Right ventricle myocardium superior (tissue), 1 donor: ENCODE measurements at places on chromosomes 1 and 21. TPM values are rescaled to one million over a fixed set of nuclear protein-coding genes. Genes with fewer than 3 reads are reported as not detected.

DNA sequence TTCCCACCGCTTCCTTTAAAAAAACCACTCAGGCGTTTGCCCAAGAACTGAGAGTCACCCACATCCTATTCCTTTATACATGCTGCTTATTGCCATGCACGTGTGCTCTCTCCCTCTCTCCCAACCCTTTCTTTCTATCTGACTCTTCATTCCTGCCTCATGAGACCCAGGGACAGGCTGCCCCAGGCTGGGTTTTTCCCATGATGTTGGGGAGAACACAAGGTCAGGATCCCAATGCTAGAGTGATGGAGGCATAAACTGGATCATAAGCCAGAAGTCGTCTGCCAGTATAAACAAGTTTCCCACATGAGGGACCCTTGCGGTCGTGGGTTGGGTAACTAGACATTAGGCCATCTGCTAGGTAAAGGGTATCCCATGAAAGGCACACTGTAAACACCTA lies 64.9 kb downstream of the CD2 start:
- no peak for DNase-seq

- no peak for DNase-seq
Observed at GRCh38 chr21:20883408-20883800, 114.8 kb upstream of the NCAM2 start.

GRCh38 chr1:159881622-159882526 lies 18.1 kb downstream of the CFAP45 start:
- DNase-seq, result peak; percentile 82

DNA sequence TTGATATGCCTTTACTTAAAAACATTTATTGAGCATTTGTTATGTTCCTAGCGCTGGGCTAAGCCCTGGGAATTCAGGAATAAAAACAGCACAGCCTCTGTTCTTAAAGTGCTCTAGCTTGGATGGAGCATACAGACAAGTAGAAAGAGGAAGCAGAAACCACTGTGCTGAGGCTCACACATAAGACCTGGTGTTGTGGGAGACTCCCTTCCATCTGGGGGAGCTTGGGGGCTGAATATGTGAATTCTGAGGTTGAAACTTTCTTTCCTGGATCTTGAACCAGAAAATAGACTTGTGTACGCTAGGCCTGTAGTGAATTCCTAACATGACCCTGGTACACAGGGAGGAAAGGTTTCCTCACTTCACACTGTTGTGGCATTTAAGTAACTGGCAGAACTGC lies 209.9 kb downstream of the ZNF326 start:
- no peak for DNase-seq

- DNase-seq, result no peak
Observed at GRCh38 chr1:243748706-243749283, 101.2 kb downstream of the AKT3 start.

GRCh38 chr1:9291914-9292360 lies 757 bp upstream of the SPSB1 start:
- peak; percentile 86 for DNase-seq

DNA sequence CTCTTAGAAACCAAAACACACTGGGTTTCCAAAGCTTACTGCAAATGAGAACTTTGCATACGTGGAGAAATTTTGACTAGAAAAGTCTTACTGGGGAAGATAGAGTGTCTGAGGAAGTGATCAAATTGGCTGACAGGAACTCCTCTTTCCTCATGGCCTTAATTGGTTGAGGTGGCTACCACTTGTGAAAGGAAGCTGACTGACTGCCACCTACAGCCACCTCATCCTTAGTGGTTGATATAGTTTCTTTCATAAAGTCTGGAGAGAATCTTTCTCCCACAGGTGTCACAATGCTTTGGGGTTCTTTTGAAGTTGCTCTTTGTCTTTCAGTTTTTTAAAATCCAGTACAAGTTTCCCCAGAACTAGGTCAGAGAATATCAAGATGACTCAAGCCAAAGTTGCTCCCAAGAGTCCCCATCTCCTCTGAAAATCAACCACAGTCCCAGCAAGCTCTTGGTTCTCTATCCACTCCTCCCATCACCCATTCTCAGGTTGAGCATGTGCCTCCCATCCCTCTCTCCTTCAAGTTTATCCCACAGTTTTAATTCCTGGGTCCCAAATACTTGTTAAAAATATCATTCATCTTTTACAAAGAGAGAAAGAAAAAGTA lies 43.3 kb downstream of the GPR88 start:
- DNase-seq, result no peak

DNA sequence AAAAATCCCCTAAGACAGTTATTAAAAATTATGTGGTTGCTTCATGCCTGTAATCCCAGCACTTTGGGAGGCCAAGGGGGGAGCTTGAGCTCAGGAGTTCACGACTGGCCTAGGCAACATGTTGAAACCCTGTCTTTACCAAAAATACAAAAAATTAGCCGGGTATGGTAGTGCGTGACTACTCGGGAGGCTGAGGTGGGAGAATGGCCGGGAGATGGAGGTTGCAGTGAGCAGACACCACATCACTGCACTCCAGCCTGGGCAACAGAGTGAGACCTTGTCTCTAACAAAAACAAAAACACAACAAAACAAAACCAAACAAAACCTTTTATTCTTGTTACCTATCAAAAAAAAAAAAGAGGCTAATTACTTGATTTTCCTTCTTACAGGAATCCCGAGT lies 2.1 kb downstream of the ELK4 start:
- DNase-seq, result no peak

GRCh38 chr1:47697616-47698335 lies 259.9 kb downstream of the FOXD2 start:
- no peak for DNase-seq

GRCh38 chr1:188425687-188426086 lies 1596.9 kb downstream of the PLA2G4A start:
- DNase-seq, result no peak

The SLFNL1 gene
- 0.22 TPM for total RNA-seq

The TTC39A gene
- total RNA-seq, result 19.4 TPM

DNA sequence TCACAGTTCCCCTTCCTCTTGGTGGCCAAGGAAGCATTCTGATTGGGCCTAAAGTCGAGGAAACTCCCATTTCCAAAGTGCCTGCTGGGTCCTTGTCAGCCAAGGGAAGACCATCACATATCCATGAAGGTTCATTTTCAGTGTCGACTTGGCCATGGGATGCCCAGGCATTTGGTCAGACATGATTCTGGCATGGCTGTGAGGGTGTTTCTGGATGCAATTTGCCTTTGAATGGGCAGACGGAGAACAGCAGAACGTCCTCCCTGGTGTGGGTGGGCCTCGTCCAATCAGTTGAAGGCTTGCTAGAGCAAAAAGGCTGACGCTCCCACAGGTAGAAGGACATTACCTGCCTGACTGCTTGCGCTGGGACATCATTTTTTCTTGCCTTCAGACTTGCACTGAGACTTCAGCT lies 48.3 kb upstream of the LBR start:
- no peak for DNase-seq

The AGBL4 gene
- 0.16 TPM for total RNA-seq

DNA sequence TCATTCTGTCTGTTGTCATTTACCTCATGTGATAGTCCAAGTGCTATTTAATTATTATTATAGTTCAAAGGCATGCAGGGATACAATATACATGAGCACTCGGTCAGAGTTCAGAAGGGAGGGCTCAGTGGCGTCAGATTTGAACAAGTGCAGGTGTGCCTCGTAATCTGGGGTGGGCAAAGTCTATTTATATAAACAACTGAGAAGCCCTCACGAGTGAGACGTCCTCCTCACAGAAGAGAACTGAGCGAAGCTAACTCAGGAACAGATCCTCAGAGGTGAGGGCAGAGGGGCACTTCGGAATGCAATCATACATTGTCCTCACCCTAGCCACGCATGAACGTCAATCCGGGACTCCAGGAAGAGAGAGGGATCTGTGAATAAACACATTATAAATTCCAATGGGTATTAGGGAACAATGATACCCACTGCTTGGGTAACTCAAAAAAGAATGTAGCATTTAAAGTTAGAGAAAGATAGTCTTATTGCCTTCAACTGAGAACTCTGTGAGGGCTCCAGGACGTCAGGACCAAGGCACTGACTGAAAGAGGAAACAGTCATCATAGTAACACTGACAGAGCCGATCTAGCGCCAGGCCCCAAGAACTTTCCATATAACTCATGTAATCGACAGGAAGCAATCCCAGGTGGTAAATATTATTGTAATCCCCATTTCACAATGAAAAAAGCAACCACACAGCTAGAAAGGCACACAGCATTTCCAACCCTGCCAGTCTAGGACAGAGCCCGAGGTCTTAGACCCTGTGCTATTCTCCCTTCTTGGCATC lies 127.1 kb upstream of the B3GALT2 start:
- no peak for DNase-seq

DNA sequence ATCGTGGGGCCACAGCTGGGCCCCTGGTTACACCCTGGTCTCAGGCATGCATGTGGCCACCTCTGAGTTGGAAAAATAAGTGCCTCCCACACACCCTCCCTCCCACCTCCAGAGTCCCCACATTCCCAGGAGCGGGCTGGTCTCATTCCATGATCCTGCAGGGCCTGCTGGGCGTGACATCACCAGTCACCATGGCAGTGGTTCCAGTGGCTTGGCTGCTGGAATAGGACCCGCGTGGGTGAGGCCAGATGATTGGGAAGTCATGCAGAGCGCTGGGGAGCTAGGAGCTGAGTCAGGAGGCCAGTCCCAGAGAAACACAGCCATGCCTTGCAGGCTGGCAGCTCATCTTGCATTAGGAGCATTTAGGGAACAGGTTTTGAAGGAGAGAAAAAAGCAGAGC lies 125.4 kb upstream of the TMEM51 start:
- peak; percentile 70 for DNase-seq

The IQCC gene
- total RNA-seq, result 0.97 TPM

The DNAI4 gene
- total RNA-seq, result 13.5 TPM
